Fibroblast of lung (primary cell): ENCODE measurements at places on chromosomes 5 and 9.
A peak's percentile ranks its signal among the peaks of the same experiment; 100 is the strongest.

- no peak for DNase-seq
- H3K36me3 ChIP-seq: no peaks in the 10 kb centered on the region
- H3K4me1 ChIP-seq: peaks cover 2% of the 10 kb centered on the region
- H3K27ac ChIP-seq: no peak overlapping the region
Measured at GRCh38 chr5:102716017-102716416, 39.1 kb upstream of the PAM start.

- no peaks in the 10 kb centered on the region for H3K4me1 ChIP-seq
- no peaks in the 10 kb centered on the region for H3K36me3 ChIP-seq
- H3K27me3 ChIP-seq: no peaks in the 10 kb centered on the region
- no peak for DNase-seq
Measured at GRCh38 chr5:63233361-63233760, 654.7 kb downstream of the LRRC70 start.

GRCh38 chr5:68261569-68262065, 46.1 kb downstream of the PIK3R1 start:
- peak; percentile 51 for DNase-seq
- no peaks in the 10 kb centered on the region for H3K36me3 ChIP-seq
- no peaks in the 10 kb centered on the region for H3K27me3 ChIP-seq
- no peak overlapping the region for H3K27ac ChIP-seq

- peaks cover 2% of the 10 kb centered on the region for H3K4me1 ChIP-seq
- DNase-seq: peak; percentile 85
- H3K36me3 ChIP-seq: peaks cover 4% of the 10 kb centered on the region
- H3K27ac ChIP-seq: no peak overlapping the region
Measured at GRCh38 chr9:137672907-137673791, 54.3 kb downstream of the EHMT1 start.

GRCh38 chr5:14211818-14212803, 69.0 kb downstream of the TRIO start:
- DNase-seq: no peak
- no peak overlapping the region for H3K4me3 ChIP-seq
- no peaks in the 10 kb centered on the region for H3K27me3 ChIP-seq
- no peaks in the 10 kb centered on the region for H3K36me3 ChIP-seq
- no peak overlapping the region for H3K27ac ChIP-seq

DNA sequence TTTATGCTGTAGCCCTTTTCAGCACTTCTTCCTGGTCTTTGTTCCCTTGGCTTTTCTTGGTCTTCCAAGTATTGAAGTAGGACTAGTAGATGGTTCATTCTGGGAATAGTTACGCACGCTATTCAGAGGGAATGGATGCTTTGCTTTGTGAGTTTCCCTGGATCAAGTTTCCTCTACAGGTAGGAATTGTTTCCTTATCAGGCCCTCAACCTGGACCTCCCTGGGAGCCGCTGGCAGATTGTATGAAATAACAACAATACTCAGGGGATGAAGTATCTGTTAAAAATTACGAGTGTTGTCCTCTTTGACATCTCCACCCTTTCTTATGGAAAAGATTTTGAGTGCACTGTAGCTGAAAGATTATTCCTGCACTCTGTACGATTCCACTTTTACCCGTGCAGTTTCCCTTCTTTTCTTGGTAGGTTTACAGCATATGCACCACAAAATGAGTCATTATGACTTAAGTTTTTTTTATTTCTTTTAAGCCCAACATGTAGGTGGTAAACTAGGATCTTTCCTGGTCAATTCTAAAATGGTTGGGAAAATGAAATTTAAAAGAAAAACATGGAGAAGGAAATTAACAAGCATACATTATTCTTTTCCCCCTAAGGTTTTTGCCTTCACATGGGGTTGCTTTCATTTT, 57.9 kb downstream of the ARHGAP26 start:
- peak; percentile 66 for DNase-seq
- H3K4me3 ChIP-seq: no peak overlapping the region
- H3K27ac ChIP-seq: no peak overlapping the region
- H3K36me3 ChIP-seq: no peaks in the 10 kb centered on the region

DNA sequence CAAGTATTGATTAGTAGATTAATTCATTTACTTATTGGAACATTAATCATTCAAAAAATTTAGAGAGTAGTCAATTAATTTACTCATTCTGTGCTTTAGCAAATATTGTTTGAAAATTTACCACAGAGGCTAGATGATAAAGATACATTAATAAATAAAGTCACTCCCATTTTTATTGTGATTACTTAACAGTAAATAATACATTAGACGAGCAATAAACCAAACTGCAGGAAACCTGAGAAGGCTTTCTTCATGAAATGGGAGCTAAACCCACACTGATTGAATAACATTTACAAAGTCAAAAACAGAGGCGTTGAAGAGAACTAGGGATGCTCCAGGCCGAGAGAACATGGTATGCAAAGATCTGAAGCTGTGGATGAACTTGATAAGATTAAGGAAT, 38.8 kb upstream of the PRDM9 start:
- H3K4me1 ChIP-seq: no peaks in the 10 kb centered on the region
- H3K36me3 ChIP-seq: no peaks in the 10 kb centered on the region
- H3K27ac ChIP-seq: no peak overlapping the region
- H3K4me3 ChIP-seq: no peak overlapping the region
- H3K27me3 ChIP-seq: no peaks in the 10 kb centered on the region

- no peaks in the 10 kb centered on the region for H3K36me3 ChIP-seq
- H3K27me3 ChIP-seq: peaks cover 24% of the 10 kb centered on the region
- no peak within 1 kb of the TSS for H3K4me3 ChIP-seq
- H3K27ac ChIP-seq: no peak within 1 kb of the TSS
- no peaks in the 10 kb centered on the region for H3K4me1 ChIP-seq
Measured at GRCh38 chr9:1050125-1050895, at the start of gene DMRT2. DMRT2 (plus strand) TSS chr9:1050357; CDS start chr9:1051614, 1,257 bp downstream.

GRCh38 chr5:123059455-123059854, 22.9 kb upstream of the PPIC start:
- no peak overlapping the region for H3K4me3 ChIP-seq
- no peaks in the 10 kb centered on the region for H3K27me3 ChIP-seq
- no peak for DNase-seq

GRCh38 chr9:14062586-14063221, 251.2 kb downstream of the NFIB start:
- H3K4me1 ChIP-seq: no peaks in the 10 kb centered on the region
- peak overlapping the region; percentile 21 for H3K27ac ChIP-seq
- peak; percentile 57 for DNase-seq
- H3K4me3 ChIP-seq: no peak overlapping the region
- no peaks in the 10 kb centered on the region for H3K36me3 ChIP-seq

GRCh38 chr9:6758498-6759184, 868 bp downstream of the KDM4C start:
- H3K36me3 ChIP-seq: no peaks in the 10 kb centered on the region
- peaks cover 4% of the 10 kb centered on the region for H3K4me1 ChIP-seq
- peak; percentile 16 for DNase-seq
- H3K27me3 ChIP-seq: no peaks in the 10 kb centered on the region
- H3K27ac ChIP-seq: peak overlapping the region; percentile 99

DNA sequence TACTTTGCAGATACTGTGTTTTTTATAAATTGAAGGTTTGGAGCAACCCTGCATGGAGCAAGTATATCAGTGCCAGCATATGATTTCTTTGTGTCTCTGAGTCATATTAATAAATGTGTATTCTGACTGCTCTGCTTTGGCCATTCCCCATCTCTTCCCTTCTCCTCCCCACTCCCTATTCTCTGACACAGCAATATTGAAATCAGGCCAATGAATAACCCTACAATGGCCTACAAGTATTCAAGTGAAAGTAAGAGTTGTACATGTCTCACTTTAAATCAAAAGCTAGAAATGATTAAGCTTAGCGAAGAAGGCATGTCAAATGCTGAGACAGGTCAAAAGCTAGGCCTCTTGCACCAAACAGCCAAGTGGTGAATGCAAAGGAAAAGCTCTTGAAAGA, 82.2 kb upstream of the TLX3 start:
- no peak for DNase-seq
- no peaks in the 10 kb centered on the region for H3K4me1 ChIP-seq
- no peaks in the 10 kb centered on the region for H3K27me3 ChIP-seq
- H3K36me3 ChIP-seq: no peaks in the 10 kb centered on the region
- H3K27ac ChIP-seq: no peak overlapping the region

- H3K36me3 ChIP-seq: no peaks in the 10 kb centered on the region
- H3K4me1 ChIP-seq: peaks cover 5% of the 10 kb centered on the region
- H3K27ac ChIP-seq: no peak overlapping the region
- no peaks in the 10 kb centered on the region for H3K27me3 ChIP-seq
- H3K4me3 ChIP-seq: no peak overlapping the region
Measured at GRCh38 chr5:113058706-113059226, 82.2 kb downstream of the DCP2 start.

- no peak overlapping the region for H3K27ac ChIP-seq
- H3K27me3 ChIP-seq: no peaks in the 10 kb centered on the region
- H3K4me1 ChIP-seq: no peaks in the 10 kb centered on the region
- no peak overlapping the region for H3K4me3 ChIP-seq
Measured at GRCh38 chr5:165720901-165721300, 2215.5 kb downstream of the MAT2B start.

- H3K4me1 ChIP-seq: no peaks in the 10 kb centered on the region
- no peak overlapping the region for H3K27ac ChIP-seq
- DNase-seq: no peak
- H3K27me3 ChIP-seq: no peaks in the 10 kb centered on the region
Measured at GRCh38 chr5:76674330-76675066, 41.4 kb upstream of the F2R start.

DNA sequence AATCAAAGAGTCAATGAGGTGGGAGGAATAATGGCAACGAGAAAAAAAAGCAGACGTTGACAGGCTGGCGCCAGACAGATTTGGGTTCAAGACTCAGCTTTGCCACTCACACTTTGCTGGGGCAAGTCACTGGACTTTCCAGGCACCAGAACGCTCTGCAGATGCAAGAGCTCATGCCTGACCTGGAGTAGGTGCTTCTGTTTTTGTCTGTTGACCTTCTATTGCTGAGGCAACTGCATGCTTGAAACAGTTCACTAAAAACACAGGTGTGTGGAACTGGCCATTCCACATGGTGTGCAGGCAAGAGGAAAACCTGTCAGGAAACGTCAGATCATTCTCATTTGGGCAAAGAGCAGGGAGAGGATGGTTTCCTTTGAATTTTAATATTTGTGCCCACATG, 161.2 kb upstream of the SMIM23 start:
- no peaks in the 10 kb centered on the region for H3K36me3 ChIP-seq
- no peak overlapping the region for H3K27ac ChIP-seq
- no peak overlapping the region for H3K4me3 ChIP-seq
- H3K4me1 ChIP-seq: no peaks in the 10 kb centered on the region
- peaks cover 21% of the 10 kb centered on the region for H3K27me3 ChIP-seq

- no peaks in the 10 kb centered on the region for H3K4me1 ChIP-seq
- no peak for DNase-seq
- H3K4me3 ChIP-seq: no peak overlapping the region
- peaks cover 4% of the 10 kb centered on the region for H3K27me3 ChIP-seq
- no peak overlapping the region for H3K27ac ChIP-seq
Measured at GRCh38 chr5:151597749-151598148, 6.6 kb upstream of the FAT2 start.

DNA sequence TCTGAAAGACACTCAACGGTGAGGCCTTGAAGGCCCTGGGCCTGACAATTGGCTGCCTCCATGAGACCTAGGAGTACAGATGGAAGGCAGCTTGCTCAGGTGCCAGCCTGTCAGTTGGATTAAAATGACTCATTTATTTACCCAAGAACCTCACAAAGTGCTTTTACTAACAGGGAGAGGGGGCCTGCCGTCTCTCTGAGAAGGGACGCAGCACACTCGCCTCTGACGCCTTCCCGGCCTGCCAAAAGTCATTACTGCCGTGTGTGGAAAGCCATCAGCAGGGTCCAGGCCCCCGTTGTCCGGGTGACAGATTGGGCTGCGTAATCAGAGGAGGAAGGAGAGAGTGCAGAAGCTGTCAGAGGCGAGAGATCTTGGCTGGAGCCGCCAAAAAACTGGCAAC, 32.4 kb downstream of the DDX31 start:
- no peak overlapping the region for H3K27ac ChIP-seq
- no peaks in the 10 kb centered on the region for H3K27me3 ChIP-seq

GRCh38 chr9:86443992-86444391, 89.8 kb upstream of the TUT7 start:
- no peaks in the 10 kb centered on the region for H3K36me3 ChIP-seq
- H3K27me3 ChIP-seq: no peaks in the 10 kb centered on the region
- no peak for DNase-seq
- H3K4me1 ChIP-seq: no peaks in the 10 kb centered on the region
- no peak overlapping the region for H3K4me3 ChIP-seq

- no peaks in the 10 kb centered on the region for H3K27me3 ChIP-seq
- no peaks in the 10 kb centered on the region for H3K4me1 ChIP-seq
- no peak overlapping the region for H3K27ac ChIP-seq
- H3K36me3 ChIP-seq: no peaks in the 10 kb centered on the region
Measured at GRCh38 chr5:126332326-126332725, 90.9 kb upstream of the GRAMD2B start.

GRCh38 chr9:116435706-116436105, 251.4 kb upstream of the TRIM32 start:
- DNase-seq: peak; percentile 46
- H3K27ac ChIP-seq: no peak overlapping the region
- no peaks in the 10 kb centered on the region for H3K27me3 ChIP-seq

GRCh38 chr9:13520069-13520468, 240.6 kb upstream of the MPDZ start:
- DNase-seq: peak; percentile 68
- H3K4me1 ChIP-seq: no peaks in the 10 kb centered on the region
- no peaks in the 10 kb centered on the region for H3K27me3 ChIP-seq
- no peak overlapping the region for H3K27ac ChIP-seq
- no peak overlapping the region for H3K4me3 ChIP-seq
- H3K36me3 ChIP-seq: no peaks in the 10 kb centered on the region

GRCh38 chr5:100616981-100617380, 81.8 kb downstream of the FAM174A start:
- no peak overlapping the region for H3K27ac ChIP-seq
- DNase-seq: no peak
- H3K4me3 ChIP-seq: no peak overlapping the region
- no peaks in the 10 kb centered on the region for H3K27me3 ChIP-seq

DNA sequence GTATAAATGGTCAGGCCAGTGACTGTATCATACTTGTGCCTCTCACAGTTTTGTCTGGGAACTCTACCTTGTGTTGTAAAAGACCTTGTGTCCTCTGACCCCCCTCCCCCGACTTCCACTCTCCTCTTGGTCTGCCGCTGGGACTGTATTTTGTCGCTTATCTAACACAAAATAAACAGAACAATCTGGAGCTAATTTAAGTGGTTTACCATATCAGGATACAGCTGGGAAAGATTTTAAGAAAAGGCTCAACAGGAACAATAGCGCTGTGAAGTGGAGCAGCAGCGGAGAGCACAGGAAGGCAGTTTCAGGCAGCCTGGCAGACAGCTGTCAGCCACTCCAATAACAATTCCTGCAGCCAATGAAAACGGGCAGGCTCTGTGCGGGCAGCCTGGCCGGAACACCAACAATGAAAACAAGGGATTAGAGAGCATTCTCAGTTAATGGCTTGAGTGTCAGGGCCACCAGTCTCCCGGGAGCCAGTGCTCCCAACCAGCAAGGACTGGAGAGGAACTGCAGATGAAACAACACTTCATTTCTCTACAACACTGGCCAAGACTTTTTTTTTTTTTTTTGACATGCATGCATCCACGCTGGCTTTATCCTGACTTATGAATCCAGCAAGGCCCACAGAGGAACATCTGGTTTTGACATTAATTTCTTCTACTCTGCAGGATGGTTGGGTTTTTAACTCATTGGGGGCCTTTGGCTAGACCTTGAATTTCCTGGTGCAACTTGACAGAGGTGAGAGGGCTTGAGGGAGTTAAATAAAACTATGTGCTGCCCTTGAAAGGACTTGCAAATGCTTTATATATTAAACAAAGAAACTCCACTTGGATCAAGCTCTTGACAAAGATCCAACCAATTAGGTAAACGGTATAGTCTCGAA, 76.7 kb downstream of the ARSB start:
- no peaks in the 10 kb centered on the region for H3K36me3 ChIP-seq
- H3K4me3 ChIP-seq: peak overlapping the region; percentile 29
- peaks cover 8% of the 10 kb centered on the region for H3K4me1 ChIP-seq
- peak overlapping the region; percentile 61 for H3K27ac ChIP-seq
- H3K27me3 ChIP-seq: no peaks in the 10 kb centered on the region

GRCh38 chr5:39274398-39275085, 55.2 kb upstream of the FYB1 start:
- no peaks in the 10 kb centered on the region for H3K4me1 ChIP-seq
- H3K27me3 ChIP-seq: no peaks in the 10 kb centered on the region
- no peak overlapping the region for H3K4me3 ChIP-seq
- H3K36me3 ChIP-seq: no peaks in the 10 kb centered on the region
